ENCODE measurements at places on chromosomes 2 and 18. TPM values are rescaled to one million over a fixed set of nuclear protein-coding genes. Genes with fewer than 3 reads are reported as not detected.

DNA sequence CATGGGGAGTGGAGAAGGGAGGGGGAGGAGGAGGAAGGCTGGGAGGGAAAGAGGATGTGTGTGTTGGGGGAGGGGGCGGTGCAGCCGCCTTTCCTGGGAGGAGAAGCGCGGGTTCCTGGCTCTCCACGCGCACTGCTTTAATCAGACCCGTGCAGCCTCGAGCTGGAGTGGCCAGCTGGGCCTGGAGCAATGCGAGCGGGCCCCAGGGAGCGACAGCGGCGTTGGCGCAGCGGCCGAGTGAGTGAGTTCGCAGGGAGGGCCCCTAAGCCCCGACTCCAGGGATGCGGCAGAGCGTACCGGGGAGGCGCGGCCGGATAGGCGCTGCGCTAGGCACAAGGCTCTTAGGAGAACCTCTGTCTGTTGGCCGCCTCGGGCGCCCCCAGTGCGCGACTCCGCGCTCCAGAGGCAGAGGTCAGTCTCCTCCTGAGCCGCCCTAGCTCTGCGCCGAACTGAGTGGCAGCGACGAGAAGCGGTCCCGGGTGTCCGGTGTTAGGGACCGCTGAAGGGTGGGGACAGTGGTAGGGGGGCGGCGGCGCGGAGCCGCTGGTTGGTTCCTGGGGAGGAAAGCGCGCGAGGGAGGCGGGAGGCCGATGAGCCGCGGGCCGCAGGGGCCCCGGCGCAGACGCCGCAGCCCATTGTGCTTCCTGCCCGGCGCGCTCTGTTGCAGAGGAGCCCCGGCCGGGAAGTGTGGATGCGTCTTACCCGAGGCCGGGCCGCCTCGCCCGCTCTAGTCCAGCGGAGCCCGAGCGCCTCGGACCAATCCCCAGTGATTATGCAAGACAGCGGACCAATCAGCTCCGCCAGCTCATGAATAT, 455 bp upstream of the DLX1 start:
- peaks cover 50% of the 10 kb centered on the region for H3K4me1 ChIP-seq
- H3K27ac ChIP-seq = peak overlapping the region; percentile 75
- H3K36me3 ChIP-seq = peaks cover 1% of the 10 kb centered on the region
- DNase-seq = no peak

DNA sequence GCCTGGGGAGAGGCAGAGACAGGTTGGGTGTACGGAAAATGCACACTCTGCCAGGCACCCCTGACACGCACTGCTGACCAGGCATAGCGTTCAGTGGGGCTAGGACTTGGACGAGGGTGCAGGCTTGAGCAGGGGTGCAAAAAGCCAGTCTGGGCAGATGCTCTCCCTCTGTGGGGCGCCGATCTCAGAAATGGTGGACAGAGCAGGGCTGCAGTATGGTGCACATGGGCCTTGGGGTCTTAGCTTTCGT, 1.0 kb upstream of the ARHGEF4 start:
- H3K27ac ChIP-seq = no peak overlapping the region
- H3K4me3 ChIP-seq = no peak overlapping the region

GRCh38 chr2:149134335-149134923, 95.9 kb downstream of the LYPD6B start:
- DNase-seq = no peak
- H3K4me3 ChIP-seq = no peak overlapping the region
- no peaks in the 10 kb centered on the region for H3K36me3 ChIP-seq

GRCh38 chr2:64624862-64625261, 28.9 kb downstream of the SERTAD2 start:
- peaks cover 7% of the 10 kb centered on the region for H3K27me3 ChIP-seq
- H3K4me3 ChIP-seq = no peak overlapping the region
- H3K4me1 ChIP-seq = peaks cover 7% of the 10 kb centered on the region

GRCh38 chr2:239502430-239503186, 101.8 kb upstream of the HDAC4 start:
- H3K27ac ChIP-seq = no peak overlapping the region
- no peaks in the 10 kb centered on the region for H3K36me3 ChIP-seq
- no peak overlapping the region for H3K4me3 ChIP-seq
- peaks cover 1% of the 10 kb centered on the region for H3K27me3 ChIP-seq
- H3K4me1 ChIP-seq = no peaks in the 10 kb centered on the region
- DNase-seq = no peak

DNA sequence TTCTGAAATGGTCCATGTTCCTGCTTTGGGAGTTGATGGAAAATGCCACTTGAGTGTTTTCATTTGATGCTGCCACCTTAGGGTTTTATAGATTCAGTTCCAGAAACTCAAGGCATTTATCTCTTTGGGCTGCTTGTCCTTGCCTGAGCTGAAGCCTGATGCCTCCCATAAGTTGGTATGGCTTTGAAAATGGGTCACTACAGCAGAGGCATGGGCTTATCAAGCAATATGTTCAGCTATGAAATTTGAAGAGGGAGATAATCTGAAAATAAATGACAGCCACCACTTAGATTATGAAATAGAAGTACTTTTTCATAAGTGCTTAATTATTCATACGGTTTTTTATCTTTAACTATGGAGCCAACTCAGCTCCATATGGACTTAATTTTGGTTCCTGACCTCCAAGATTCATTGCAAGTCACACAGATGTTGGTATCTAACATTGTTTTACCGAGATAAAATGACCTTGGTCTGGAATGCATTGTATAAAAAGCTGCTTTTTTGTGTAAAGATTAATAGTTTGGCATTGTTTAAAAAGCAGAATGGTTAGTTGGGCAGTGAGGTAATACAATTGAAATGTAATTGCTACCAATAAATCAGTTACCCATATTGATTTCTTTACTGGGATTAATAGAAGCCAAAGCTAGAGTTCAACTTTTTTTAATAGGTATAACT, 4.5 kb downstream of the SLC14A1 start:
- peaks cover 10% of the 10 kb centered on the region for H3K27me3 ChIP-seq
- H3K4me1 ChIP-seq = no peaks in the 10 kb centered on the region
- no peak overlapping the region for H3K4me3 ChIP-seq
- no peak for DNase-seq

DNA sequence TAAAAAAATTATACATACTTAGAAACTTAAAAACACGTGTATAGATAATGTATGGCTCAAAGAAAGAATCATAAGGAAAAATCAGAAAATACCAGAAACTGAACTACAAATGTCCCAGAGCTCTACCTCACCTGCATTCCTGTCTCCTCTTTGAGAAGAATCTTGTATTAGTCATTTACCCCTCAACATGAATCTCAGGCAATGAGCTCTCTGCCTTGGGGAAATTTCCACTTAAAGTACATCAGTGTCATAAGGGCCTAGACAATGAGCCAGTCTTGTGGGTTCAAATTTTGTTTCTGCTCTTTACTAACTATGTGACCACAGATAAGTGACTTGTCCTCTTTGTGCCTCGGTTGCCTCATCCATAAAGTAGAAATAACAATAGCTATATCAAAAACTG, 40.1 kb downstream of the SCG2 start:
- H3K4me1 ChIP-seq = peaks cover 6% of the 10 kb centered on the region
- no peak overlapping the region for H3K4me3 ChIP-seq

GRCh38 chr2:229301237-229301636, 30.1 kb upstream of the PID1 start:
- H3K4me1 ChIP-seq = no peaks in the 10 kb centered on the region
- no peaks in the 10 kb centered on the region for H3K27me3 ChIP-seq
- no peaks in the 10 kb centered on the region for H3K36me3 ChIP-seq
- H3K4me3 ChIP-seq = no peak overlapping the region

DNA sequence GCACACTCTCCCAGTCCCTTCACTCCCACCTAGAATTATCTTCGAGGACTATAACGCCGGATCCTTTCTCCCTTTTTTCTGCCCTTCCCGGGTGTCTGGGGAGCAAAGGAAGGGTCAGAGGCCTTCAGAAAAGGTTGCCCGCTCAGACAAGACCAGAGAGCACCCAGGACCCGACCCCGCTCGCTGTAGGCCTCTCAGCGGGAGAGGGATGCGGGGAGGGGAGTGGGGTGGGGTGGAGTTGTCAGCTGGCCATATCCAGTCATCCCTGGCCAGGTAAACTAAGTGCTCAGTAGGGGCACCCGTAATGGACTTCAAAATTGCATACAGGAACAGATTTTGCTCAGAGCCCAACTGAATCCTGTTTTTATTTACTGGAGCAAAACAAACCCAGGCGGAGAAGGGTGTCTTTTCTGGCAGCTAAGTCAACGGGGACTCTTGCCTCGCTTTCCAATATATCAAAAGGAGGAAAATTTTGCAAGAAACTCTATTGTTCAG, 65.0 kb downstream of the NOL4 start:
- H3K27me3 ChIP-seq = peaks cover 10% of the 10 kb centered on the region
- no peak overlapping the region for H3K4me3 ChIP-seq
- no peaks in the 10 kb centered on the region for H3K4me1 ChIP-seq
- H3K36me3 ChIP-seq = no peaks in the 10 kb centered on the region
- DNase-seq = no peak

Gene CBLN2
- not detected for total RNA-seq

Gene ITGA6
- total RNA-seq = 1.9 TPM

Gene KCNF1
- total RNA-seq = not detected

Gene SP100
- 161 TPM for total RNA-seq

Gene FBXO15
- 0.83 TPM for total RNA-seq

Gene STAMBP
- total RNA-seq = 56.0 TPM

Gene ASPRV1
- 0.44 TPM for total RNA-seq
